ENCODE measurements at places on chromosomes 7 and 10. TPM values are rescaled to one million over a fixed set of nuclear protein-coding genes. Genes with fewer than 3 reads are reported as not detected.
A peak's percentile ranks its signal among the peaks of the same experiment; 100 is the strongest.

DNA sequence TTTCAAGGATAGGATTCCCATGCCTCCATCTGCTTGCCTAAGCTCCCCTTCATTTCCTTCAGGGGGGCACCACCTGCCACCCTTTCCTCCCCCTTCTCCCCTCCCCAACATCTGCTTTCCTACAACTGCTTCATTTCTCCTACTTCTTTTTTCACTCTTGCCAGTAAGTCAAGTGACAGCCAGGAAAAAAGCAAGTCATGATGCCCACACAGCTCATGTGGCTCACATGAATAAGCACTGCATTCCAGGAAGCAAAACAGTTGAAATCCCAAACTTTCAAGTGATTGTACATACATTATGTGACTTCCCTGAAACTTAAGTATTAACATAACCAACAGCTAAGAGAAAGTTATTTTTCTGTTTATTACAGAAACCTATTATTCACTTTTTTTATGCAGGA lies 78.6 kb downstream of the TNS3 start:
- no peak for DNase-seq

- peak; percentile 80 for DNase-seq
These were observed 79.7 kb upstream of the FAM3C start for GRCh38 chr7:121475806-121476205.

DNA sequence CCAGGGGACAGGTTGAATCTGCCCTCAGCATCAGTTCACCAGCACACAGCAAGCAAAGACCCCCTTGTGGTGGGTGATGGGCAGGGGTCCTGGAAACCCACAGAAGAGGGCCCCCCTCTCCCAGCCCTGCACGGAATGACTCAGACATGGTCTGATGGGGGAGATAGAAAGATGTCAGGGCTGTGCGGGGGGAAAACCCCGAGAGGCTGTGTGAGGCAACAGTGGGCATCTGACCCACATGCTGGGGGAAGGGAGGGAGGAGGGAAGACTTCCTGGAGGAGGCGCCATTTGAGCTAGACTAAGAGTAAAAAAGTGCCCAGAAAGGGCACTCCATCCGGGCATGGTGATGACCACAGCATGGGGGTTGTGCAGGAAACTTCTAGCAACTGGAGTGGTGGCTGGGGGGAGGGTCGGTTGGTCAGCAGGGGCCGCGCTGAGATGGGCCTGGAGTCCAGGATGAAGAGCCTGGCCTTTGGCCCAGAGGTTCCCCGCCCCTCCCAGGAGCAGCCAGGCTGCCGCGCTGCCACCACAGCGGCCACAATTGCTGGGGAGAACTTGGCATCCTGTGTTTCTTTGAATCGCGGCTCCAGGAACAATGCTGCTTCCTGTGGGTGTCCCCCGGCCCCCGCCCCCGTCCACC lies 2.5 kb downstream of the LFNG start:
- DNase-seq, result peak; percentile 76

SEMA4G gene
- 113 TPM for total RNA-seq
